ENCODE measurements at places on chromosomes 13 and 19.

- DNase-seq = peak; percentile 33
Measured at GRCh38 chr13:21435687-21436151, 23.4 kb downstream of the ZDHHC20 start.

DNA sequence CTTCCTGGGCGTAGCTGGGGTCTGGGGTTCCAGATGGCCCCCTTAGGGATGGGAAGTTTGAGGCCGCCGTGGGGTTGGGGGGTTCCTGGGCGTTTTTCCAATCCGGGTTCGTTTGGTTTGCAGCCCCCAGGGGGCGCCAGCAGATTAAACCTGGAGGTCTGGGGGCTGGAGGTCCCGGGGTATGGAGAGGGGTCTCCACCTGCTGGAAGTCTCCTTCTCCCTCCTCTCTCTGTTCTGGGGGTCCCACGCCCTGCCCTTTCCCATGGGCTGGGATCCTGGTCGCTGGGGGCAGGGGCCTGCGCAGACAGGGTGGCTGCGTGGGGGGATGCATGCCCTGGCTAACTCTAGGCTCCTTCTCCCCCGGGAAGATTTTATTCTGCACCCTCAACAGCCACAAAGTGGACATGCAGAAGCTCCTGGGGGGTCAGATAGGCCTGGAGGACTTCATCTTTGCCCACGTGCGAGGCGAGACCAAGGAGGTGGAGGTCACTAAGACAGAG lies 899 bp downstream of the GIPC3 start:
- DNase-seq = no peak

- no peak for DNase-seq
Measured at GRCh38 chr13:99717959-99718674, 216.8 kb downstream of the TM9SF2 start.

DNA sequence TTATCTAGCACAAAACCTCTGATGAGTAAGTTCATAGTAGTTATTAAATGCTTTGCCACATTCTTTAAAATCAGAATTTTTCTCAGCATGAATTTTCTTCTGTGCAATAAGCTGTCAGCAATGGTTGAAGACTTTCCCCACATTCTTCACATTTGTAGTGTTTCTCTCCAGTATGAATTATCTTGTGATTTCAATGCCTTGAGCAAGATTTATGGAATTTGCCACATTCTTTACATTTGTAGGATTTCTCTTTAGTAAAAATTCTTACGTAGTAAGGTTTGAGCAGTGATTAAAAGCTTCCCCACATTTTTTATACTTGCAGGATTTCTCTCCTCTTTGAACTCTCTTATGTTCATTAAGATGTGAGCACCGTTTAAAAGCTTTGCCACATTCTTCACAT lies 33.6 kb downstream of the ZNF682 start:
- no peak for DNase-seq

GRCh38 chr19:39078436-39079200 lies 5.5 kb upstream of the ACP7 start:
- no peak for DNase-seq
